Lung (tissue), 17 donors: ENCODE measurements at places on chromosomes 4 and X. TPM values are rescaled to one million over a fixed set of nuclear protein-coding genes. Genes with fewer than 3 reads are reported as not detected.

- H3K4me3 ChIP-seq = no peak overlapping the region
- H3K4me1 ChIP-seq = no peaks in the 10 kb centered on the region
- no peaks in the 10 kb centered on the region for H3K27me3 ChIP-seq
- no peaks in the 10 kb centered on the region for H3K36me3 ChIP-seq
- no peak for DNase-seq
These were observed 11.9 kb downstream of the AR start for GRCh38 chrX:67555578-67556203.

- no peaks in the 10 kb centered on the region for H3K36me3 ChIP-seq
- no peak overlapping the region for H3K4me3 ChIP-seq
- DNase-seq = no peak
- H3K27ac ChIP-seq = no peak overlapping the region
These were observed 47.1 kb downstream of the SLC9A6 start for GRCh38 chrX:136032370-136032769.

DNA sequence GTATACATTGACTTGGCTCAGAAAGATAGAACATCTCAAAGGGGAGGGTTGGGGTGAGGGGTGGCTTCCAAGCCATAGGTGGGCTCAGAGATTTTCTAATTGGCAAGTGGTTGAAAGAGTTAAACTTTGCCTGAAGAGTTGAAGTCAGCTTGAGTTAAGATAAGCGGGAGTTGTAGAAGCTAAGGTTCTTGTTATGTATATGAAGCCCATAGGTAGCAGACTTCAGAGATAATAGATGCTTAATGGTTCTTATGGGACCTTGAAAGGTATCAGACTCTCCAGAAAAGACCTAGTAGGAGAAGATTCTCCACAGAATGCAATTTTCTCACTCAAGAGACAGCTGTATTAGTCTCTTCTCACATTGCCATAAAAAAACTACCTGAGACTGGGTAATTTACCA lies 599.1 kb upstream of the CPEB2 start:
- H3K4me3 ChIP-seq = no peak overlapping the region
- H3K27me3 ChIP-seq = no peaks in the 10 kb centered on the region
- no peaks in the 10 kb centered on the region for H3K36me3 ChIP-seq

GRCh38 chrX:150905293-150905692 lies 6.8 kb upstream of the CD99L2 start:
- no peaks in the 10 kb centered on the region for H3K36me3 ChIP-seq
- H3K4me3 ChIP-seq = no peak overlapping the region
- no peaks in the 10 kb centered on the region for H3K4me1 ChIP-seq
- no peak for DNase-seq

The IL15 gene
- 5.6 TPM for total RNA-seq

DNA sequence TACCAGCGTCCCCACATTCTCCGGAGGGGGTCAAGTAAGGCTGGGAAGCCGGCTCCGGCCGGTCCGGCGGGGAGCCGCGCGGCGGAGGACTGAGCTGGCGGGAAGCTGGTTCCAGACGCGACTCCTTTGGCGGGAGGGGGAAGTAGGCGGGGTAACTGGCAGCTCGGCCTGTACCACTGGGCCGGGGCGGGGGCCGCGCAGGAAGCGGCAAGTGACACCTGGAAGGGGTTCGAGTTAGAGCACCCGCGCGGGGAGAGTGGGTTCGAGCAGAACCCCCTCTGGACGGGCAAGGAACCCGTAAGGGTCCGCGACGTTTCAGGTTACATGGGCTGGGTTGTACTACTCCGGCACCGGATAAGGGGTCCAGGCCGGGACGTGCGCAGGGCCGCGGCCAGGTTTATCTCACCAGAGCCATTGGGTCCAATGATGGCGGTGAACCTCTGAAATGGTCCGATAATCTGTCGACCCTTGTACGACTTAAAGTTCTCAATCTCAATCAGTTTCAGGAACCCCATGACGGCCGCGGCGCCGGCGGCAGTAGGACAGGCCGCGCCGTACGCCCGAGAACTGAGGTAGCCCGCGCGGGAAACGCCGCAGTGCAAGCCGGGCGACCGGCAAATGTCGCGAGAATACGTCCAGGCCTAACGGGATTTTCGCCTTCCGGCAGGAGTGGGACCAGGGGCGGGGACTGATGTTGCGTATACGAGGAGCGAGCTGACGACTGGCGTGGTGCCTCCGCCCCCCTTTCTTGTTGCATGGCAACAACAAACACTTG lies at the start of gene SMC1A:
Gene SMC1A, minus strand, starts transcription at position 569 of the 775 bp plus-strand sequence. Its CDS starts 54 bp downstream, at position 515.
- peak; percentile 99 for DNase-seq
- H3K27ac ChIP-seq = peak within 1 kb of the TSS; percentile 82
- H3K36me3 ChIP-seq = no peaks in the 10 kb centered on the region
- H3K4me3 ChIP-seq = peak within 1 kb of the TSS; percentile 70
- H3K27me3 ChIP-seq = peaks cover 8% of the 10 kb centered on the region

DNA sequence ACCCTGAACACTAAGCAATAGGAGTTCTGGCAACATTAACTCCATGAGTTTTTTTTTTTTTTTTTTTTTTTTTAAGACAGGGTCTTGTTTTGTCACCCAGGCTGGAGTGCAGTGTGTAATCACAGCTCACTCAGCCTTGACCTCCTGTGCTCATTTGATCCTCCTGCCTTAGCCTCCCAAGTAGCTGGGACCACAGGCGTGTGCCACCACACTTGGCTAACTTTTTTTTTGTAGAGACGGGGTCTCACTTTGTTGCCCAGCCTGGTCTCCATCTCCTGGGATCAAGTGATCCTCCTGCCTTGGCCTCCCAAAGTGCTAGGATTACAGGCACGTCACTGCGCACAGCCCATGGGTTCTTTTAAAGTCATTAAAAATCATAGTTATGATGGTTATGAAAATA lies 5.1 kb downstream of the RHOH start:
- no peaks in the 10 kb centered on the region for H3K36me3 ChIP-seq
- H3K4me1 ChIP-seq = no peaks in the 10 kb centered on the region
- no peak overlapping the region for H3K4me3 ChIP-seq
- no peak for DNase-seq

- no peak overlapping the region for H3K4me3 ChIP-seq
- H3K36me3 ChIP-seq = no peaks in the 10 kb centered on the region
- H3K4me1 ChIP-seq = no peaks in the 10 kb centered on the region
- no peak for DNase-seq
- H3K27me3 ChIP-seq = no peaks in the 10 kb centered on the region
These were observed 572.0 kb downstream of the ADGRL3 start for GRCh38 chr4:61772126-61772525.

DNA sequence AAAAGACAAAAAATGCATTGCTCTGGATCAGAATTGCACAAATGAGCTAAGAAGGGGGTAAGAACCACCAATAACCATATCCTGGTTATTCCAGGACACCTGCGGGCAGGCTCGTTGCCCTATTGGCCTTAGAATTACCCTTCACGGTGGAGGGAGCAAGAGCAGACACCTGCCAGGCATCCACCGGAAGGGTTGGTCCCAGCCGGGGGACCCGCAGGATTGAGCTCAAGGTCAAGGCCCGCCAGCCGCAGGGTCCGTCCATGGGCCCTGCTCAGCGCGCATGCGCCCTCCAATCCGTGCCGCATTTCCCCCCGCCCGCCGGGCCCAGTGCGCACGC lies 575 bp downstream of the SLC25A6 start:
- H3K4me1 ChIP-seq = peaks cover 7% of the 10 kb centered on the region
- peak; percentile 94 for DNase-seq
- peaks cover 50% of the 10 kb centered on the region for H3K36me3 ChIP-seq
- H3K4me3 ChIP-seq = peak overlapping the region; percentile 80

DNA sequence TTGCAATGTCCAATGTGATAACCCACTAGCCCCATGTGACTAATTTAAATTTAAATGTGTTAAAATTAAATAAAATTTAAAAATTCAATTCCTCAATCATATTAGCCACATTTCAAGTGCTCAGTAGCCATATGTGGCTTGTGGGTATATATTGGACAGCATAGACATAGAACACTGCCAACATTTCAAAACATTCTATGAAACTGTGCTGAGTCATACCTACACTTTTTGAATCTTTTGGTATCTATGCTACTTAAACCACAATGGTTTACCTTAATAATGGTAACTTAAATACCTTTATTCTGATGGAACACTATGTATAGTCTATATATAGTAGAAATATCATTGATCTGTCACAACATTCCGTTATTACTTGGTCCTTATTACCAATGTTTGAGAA lies 223.4 kb upstream of the ATOH1 start:
- no peaks in the 10 kb centered on the region for H3K27me3 ChIP-seq
- H3K36me3 ChIP-seq = no peaks in the 10 kb centered on the region
- no peaks in the 10 kb centered on the region for H3K4me1 ChIP-seq
- no peak for DNase-seq
- H3K4me3 ChIP-seq = no peak overlapping the region

The EMCN gene
- total RNA-seq = 33.0 TPM

GRCh38 chr4:129239088-129239487 lies 143.1 kb downstream of the C4orf33 start:
- no peaks in the 10 kb centered on the region for H3K4me1 ChIP-seq
- DNase-seq = peak; percentile 12
- H3K36me3 ChIP-seq = no peaks in the 10 kb centered on the region
- H3K4me3 ChIP-seq = no peak overlapping the region

The LIMCH1 gene
- total RNA-seq = 299 TPM

The MAGED4B gene
- total RNA-seq = 35.6 TPM

The HELQ gene
- total RNA-seq = 22.0 TPM

GRCh38 chr4:158865520-158866177 lies 96.8 kb downstream of the FNIP2 start:
- no peaks in the 10 kb centered on the region for H3K27me3 ChIP-seq
- no peaks in the 10 kb centered on the region for H3K4me1 ChIP-seq
- no peak overlapping the region for H3K4me3 ChIP-seq
- no peak overlapping the region for H3K27ac ChIP-seq
- peaks cover 47% of the 10 kb centered on the region for H3K36me3 ChIP-seq

- H3K27ac ChIP-seq = no peak overlapping the region
- H3K4me1 ChIP-seq = no peaks in the 10 kb centered on the region
- H3K27me3 ChIP-seq = no peaks in the 10 kb centered on the region
- H3K4me3 ChIP-seq = no peak overlapping the region
These were observed 212.8 kb upstream of the GYPA start for GRCh38 chr4:144353292-144353691.

DNA sequence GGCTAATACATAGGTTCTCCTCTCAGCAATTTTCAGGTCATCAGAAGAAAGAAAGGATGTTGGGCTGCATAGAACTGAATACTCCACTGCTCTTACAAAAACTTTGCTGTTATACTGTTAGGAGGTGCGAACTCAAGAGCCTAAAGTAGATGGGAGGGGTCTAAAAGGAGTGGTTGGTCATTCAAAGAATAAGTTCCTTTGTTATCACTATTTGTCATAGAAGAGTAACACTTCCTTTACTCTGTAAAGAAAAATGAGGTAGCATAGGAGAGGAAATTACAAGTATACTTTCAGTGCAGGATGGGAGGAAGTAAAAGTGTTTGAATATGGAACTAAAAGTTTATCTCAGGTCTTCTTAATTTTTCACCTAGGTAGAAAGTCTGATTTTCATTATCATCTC lies 61.5 kb downstream of the CCNI start:
- no peak overlapping the region for H3K4me3 ChIP-seq
- H3K27ac ChIP-seq = no peak overlapping the region
- no peaks in the 10 kb centered on the region for H3K27me3 ChIP-seq
- no peak for DNase-seq
- peaks cover 9% of the 10 kb centered on the region for H3K4me1 ChIP-seq

GRCh38 chrX:39309721-39310152 lies 508.5 kb downstream of the MID1IP1 start:
- no peaks in the 10 kb centered on the region for H3K27me3 ChIP-seq
- H3K4me3 ChIP-seq = no peak overlapping the region
- H3K4me1 ChIP-seq = peaks cover 8% of the 10 kb centered on the region
- H3K27ac ChIP-seq = peak overlapping the region; percentile 47
- DNase-seq = peak; percentile 77
- H3K36me3 ChIP-seq = no peaks in the 10 kb centered on the region

The USO1 gene
- 54.3 TPM for total RNA-seq

DNA sequence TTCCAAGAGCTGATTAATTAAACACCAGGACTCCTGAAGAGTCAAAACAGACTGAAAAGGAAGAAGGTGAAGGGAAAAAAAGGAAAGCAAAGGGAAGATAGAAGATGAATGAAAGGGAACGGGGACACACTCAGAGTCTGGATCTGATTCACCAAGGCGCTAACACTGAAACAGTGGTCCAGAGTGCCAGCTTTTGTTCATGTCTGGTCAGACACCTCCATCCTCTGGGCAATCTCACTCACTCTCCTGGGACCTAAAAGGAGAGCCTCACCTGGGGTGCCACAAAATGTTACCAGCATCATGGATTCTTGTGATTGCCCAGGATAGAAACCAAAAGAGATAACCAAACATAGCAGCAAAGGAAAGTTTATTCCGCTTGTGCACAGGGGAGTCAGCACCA lies 120.3 kb upstream of the AFF2 start:
- H3K4me1 ChIP-seq = no peaks in the 10 kb centered on the region
- H3K27me3 ChIP-seq = no peaks in the 10 kb centered on the region
- H3K27ac ChIP-seq = no peak overlapping the region
- no peaks in the 10 kb centered on the region for H3K36me3 ChIP-seq
- no peak for DNase-seq

- H3K4me1 ChIP-seq = no peaks in the 10 kb centered on the region
- H3K4me3 ChIP-seq = no peak overlapping the region
- no peaks in the 10 kb centered on the region for H3K36me3 ChIP-seq
- peaks cover 6% of the 10 kb centered on the region for H3K27me3 ChIP-seq
- no peak for DNase-seq
These were observed 12.9 kb upstream of the SYP start for GRCh38 chrX:49212861-49213260.

GRCh38 chrX:153723351-153724251 lies 586 bp downstream of the BCAP31 start:
- H3K27me3 ChIP-seq = no peaks in the 10 kb centered on the region
- peak overlapping the region; percentile 57 for H3K4me3 ChIP-seq
- H3K27ac ChIP-seq = peak overlapping the region; percentile 92
- H3K4me1 ChIP-seq = peaks cover 6% of the 10 kb centered on the region

GRCh38 chr4:99587803-99588202 lies 13.2 kb downstream of the MTTP start:
- no peaks in the 10 kb centered on the region for H3K4me1 ChIP-seq
- DNase-seq = no peak
- no peak overlapping the region for H3K4me3 ChIP-seq
- no peaks in the 10 kb centered on the region for H3K27me3 ChIP-seq
- H3K27ac ChIP-seq = no peak overlapping the region

GRCh38 chrX:81354954-81355353 lies 153.1 kb downstream of the SH3BGRL start:
- no peaks in the 10 kb centered on the region for H3K27me3 ChIP-seq
- no peak overlapping the region for H3K27ac ChIP-seq
- no peak for DNase-seq
- H3K4me3 ChIP-seq = no peak overlapping the region
- no peaks in the 10 kb centered on the region for H3K4me1 ChIP-seq

The CYSLTR1 gene
- 5.4 TPM for total RNA-seq

The UGT2B11 gene
- total RNA-seq = not detected

DNA sequence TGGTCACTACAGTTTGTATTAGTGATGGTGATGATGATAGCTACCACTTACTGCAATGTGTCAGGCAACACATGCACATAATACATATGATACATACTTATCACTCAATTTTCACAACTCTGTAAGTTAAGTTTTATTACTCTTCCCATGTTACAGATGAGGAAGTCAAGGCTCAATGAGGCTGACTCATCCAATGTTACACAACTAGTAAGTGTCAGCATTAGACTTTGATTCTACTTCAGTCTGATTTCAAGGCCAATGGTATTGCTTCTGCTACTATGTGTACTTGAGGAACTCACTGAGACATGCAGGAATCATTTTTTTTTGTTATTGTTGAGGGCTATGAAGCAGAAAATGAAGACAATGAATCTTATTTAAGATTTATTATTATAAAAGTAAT lies 96.4 kb upstream of the TRPC5OS start:
- no peak overlapping the region for H3K27ac ChIP-seq
- peaks cover 30% of the 10 kb centered on the region for H3K27me3 ChIP-seq
- no peak for DNase-seq
- no peak overlapping the region for H3K4me3 ChIP-seq
- H3K4me1 ChIP-seq = no peaks in the 10 kb centered on the region

The KCND1 gene
- 1.4 TPM for total RNA-seq

The ALPK1 gene
- 26.3 TPM for total RNA-seq

The INPP4B gene
- total RNA-seq = 8.1 TPM
